ENCODE measurements at places on chromosomes 1 and 21.

DNA sequence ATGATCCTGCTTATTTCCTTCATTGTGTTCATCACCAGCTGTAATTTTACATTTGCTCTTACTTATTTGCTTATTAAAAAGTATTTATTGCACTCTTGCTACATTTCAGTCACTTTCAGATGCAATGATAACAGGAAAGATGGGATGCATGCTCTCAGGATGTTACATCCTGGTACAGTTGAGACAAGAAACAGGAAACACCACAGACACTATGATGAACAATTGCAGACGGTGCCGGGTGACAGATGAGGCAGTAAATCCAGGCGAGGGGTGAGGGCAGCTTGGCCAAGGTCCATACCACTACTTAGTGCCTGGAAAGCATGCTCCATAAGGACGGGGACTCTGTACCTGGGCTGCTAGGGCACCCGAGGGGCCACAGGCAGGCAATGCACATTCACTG is 156.6 kb upstream of the RAB4A start:
- no peak for DNase-seq

- no peak for DNase-seq
These were observed 1237.5 kb downstream of the MRPL39 start for GRCh38 chr21:24369746-24370145.

GRCh38 chr1:83554174-83554573 is 444.8 kb downstream of the TTLL7 start:
- no peak for DNase-seq

- DNase-seq, result no peak
These were observed 56.4 kb downstream of the CAPN8 start for GRCh38 chr1:223609066-223609465.

GRCh38 chr1:69055194-69055593 is 512.5 kb upstream of the LRRC7 start:
- DNase-seq, result no peak

GRCh38 chr1:173561263-173561662 is 41.6 kb downstream of the SLC9C2 start:
- no peak for DNase-seq

DNA sequence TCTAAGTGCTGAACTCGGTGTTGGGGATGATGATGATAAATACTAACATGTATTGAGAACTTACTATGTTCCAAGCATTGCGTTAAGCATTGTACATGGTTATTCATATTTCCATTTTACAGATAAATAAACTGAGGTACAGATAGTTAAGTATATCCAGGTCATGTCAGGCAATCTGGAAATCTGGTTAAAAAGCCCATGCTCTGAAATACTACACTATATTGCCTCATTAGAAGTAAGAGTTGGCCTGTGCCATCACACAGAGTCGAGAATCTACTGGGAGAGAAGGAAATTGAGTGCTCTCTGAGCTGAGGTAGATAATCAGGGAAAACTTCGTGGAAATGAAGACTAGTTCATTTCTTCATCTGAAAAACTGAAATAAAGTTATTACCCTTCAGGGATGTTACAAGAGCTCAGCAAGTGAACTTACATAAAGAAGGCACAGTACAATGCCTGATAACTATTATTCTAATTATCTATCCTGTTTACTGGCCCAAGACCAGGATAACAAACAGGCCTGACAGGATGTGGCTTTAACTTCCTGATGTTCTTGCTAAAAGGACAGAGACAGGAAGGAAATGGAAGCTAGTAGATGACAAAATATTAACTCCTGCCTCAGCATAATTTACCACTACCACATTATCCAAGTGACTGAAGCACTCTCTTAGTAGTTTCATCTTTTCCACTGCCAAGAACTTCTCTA is 85.6 kb downstream of the EPS15 start:
- DNase-seq, result no peak

DNA sequence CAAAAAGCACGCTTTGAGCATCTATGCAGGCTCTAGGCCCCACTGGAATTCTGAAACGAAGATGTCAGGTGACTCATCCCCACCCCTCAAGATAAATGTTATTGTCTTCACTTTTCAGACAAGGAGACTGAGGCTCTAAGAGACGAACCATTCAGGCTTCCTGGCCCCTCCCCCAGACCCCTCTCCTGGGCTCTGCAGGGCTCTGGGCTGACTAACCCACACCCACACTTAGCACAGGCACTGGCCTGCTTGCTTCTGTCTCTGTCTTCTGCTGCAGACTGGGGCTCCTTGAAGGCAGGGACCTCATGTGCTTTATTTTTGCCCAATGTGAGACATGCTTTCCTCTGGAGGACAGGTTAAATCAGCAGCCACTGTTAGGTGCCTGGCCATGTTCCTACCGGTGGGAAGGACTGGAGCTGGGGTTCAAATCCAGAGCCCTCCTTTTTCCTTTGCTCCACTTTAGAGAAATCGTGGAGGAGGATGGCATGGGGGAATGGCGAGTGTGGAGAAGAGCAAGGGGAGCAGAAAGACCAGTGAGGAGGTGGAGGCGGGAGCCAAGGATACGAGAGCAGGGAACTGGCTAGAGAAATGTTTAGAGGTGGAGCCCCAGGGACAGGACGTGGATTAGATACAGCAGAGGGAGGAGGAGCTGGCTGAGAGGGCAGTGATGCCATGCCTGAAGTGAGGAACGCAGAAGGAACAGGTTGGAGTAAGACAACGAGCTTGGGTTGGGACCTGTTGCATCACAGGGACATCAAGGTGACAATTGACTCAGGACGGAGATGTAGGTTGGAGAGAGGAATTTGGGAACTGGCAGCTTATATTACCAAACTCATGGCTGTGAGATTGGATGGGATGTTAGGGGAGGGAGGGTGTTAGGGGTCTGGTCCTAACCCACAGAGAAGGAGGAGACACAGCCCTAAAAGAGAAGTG is 1.7 kb downstream of the TMEM125 start:
- no peak for DNase-seq

DNA sequence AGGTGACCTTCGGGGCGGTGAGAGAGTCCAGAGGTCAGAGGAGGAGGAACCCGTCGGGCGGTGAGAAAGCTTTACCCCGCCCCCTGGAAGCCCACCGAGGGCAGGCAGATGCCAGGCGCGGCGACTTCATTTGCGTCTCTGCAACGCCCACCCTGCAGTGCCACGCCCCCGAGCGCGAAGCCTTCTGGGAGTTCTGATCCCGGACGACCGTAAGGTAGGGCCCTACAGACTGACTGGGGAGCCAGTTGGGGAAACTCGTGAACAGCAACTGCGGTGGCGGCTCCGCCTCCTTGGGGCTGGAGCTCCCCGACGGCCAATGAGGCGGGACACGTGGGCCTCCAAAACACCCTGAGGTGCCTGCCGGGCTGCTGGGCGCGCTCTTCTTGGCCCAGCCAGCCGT is 46.0 kb upstream of the EDARADD start:
- no peak for DNase-seq

- no peak for DNase-seq
These were observed 67.2 kb downstream of the ATP5PO start for GRCh38 chr21:33848249-33848953.

DNA sequence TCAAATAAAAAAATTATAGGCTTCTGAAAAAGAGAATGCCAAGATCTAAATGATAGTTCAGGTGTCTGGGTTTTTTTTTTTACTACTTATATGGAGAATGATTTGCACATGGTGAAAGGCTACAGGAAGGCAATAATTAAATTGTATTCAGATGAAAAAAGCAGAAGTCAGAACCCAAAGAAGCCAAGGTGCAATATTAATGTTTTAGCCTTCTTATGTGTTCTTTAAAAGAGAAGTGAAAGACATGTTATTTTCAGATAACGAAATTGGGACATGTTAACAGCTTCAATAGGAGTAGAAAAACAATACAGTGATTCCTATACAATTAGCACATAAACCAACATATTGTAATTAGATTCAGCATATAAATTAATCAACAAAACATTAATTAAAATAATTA is 452.9 kb upstream of the PRMT6 start:
- DNase-seq, result no peak

All from activated T-cell treated with anti-CD3 and anti-CD28 coated beads for 4 hours (primary cell).